ENCODE measurements at places on chromosomes 3 and 15.

GRCh38 chr3:56851966-56852884, 50.5 kb upstream of the ARHGEF3 start:
- DNase-seq = no peak

DNA sequence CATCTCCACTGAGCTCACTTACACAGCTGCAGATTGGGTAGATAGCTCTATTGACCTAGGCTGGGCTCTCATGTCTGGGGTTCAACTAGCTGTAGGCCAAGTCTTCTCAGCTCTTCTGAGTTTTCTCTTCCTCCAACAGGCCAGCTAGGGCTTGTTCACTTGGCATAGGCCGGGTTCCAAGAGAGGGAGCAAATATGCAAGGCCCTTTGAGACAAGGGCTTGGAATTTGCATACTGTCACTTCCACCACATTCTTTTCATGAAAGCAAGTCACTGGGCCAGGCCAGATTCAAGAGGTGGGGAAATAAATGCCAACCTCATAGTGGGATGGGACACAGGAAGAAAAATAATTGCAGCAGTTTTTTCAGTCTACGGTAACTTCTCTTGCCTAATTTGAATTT, 25.2 kb downstream of the PIGB start:
- DNase-seq = no peak

- DNase-seq = no peak
Measured at GRCh38 chr3:63048367-63049326, 173.4 kb upstream of the CADPS start.

- DNase-seq = no peak
Measured at GRCh38 chr3:139653582-139653981, 24.2 kb downstream of the NMNAT3 start.

- DNase-seq = no peak
Measured at GRCh38 chr15:38401106-38401505, 52.8 kb upstream of the FAM98B start.

- DNase-seq = no peak
Measured at GRCh38 chr3:158649791-158650190, 5.5 kb downstream of the GFM1 start.

DNA sequence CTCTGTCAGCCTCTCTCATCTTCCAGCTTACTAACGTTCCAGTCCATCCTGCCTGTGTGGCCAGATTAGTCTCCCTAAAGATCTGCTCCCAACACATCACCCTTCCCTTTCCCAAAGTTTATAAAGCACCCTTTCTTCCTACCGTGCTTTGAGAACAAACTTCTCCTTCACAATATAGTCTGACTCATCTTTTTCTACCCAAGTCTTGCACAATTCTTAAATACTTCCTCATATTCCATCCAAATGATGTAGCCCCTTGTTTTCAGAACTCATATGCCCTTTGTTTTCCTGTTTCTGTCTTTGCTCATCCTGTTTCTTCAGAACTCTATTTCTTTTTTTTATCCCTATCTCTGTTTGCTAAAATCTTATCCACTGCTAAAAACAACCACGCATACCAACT, 326.8 kb downstream of the MFSD1 start:
- DNase-seq = no peak

DNA sequence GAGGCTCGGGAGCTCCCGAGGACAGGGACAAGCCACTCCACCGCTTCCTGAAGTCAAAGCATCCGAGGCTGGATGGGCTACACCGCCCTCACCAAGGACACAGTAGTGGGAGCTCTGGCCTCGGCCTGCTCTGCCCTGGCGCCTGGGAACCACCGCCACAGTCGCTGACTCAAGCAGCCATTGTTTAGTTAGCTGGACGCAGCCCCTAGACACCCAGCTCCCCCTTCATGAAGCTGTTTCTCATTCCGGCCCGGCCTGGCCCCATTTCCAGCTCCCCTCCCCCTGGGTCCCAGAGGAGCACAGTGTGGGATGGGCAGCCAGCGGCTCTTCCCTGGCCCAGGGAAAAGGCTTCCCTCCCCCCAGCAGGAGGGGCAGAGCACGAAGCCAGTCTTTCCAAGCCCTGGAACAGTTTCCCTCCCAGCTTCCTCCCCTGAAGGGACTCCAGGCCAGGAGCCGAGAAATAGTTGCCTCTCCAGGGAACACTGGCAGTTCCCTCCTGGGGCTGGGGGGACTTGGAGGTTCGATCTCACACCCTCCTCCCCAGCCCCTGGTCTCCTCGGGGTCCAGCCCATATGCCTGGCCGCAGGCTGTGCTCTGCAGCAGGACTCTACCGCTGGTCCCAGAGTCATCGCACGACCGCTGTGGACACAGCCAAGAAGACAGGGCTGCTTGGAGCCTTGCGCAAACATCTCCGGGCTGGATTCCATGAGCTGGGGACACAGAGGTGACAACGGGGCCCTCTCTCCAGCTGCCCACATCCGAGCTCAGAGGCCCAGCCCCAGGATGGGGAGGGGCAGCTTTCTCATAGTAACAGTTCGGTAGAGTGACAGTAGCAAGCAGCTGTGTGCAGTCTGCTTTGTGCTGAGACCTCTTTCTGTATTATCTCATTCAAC, 10.0 kb downstream of the PLXND1 start:
- no peak for DNase-seq

DNA sequence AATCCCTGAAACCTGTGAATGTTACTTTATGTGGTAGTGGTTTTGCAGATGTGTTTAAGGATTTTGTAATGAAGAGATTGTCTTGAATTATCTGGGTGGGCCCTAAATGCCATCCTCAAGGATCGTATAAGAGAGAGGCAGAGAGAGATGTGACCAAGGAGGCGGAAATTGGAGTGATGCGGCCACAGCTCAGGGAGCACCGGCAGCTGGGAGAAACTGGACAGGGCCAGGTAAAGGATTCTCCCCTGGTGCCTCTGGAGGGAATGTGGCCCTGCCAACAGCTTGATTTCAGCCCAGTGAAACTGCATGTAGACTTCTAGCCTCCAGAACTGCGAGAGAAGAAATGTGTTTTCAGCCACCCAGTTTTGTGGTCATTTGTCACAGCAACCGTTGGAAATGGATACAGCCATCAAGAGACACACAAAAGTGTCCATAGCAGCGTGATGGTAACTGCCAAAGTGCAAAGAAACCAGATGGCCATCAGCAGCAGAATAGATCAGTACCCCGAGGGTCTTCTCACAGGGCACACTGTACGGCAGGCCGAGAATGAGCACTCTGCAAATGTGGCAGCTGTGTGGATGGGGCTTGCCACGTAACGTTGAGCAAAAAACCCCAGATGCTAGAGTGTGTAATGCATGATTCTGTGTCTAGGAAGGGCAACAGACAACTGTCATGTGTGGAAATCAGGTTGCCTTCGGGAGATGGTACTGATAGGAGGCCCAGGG, 12.2 kb downstream of the APBA2 start:
- DNase-seq = no peak

GRCh38 chr15:66670175-66670574, 31.9 kb upstream of the SMAD6 start:
- DNase-seq = no peak

DNA sequence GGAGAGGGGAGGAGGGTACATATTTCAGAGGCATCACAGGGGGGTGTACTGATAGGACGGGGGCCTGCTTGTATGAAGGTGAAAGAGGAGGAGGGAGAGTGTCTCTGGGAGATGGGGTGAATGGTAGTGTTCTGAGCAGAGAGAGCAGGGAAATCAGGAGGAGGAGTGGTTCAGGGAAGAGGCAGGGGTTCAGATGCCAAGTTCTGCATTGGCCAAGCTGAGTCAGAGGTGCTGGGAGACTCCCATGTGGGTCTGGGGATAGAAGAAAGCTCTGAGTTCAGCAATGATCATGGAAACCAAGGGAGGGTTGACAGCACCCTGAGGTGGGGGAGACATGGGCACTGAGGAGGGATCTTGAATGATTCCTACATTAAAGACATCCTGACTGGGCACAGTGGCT, 3.0 kb downstream of the CYP8B1 start:
- DNase-seq = no peak

- DNase-seq = no peak
Measured at GRCh38 chr3:27108322-27108721, 260.9 kb downstream of the NEK10 start.

DNA sequence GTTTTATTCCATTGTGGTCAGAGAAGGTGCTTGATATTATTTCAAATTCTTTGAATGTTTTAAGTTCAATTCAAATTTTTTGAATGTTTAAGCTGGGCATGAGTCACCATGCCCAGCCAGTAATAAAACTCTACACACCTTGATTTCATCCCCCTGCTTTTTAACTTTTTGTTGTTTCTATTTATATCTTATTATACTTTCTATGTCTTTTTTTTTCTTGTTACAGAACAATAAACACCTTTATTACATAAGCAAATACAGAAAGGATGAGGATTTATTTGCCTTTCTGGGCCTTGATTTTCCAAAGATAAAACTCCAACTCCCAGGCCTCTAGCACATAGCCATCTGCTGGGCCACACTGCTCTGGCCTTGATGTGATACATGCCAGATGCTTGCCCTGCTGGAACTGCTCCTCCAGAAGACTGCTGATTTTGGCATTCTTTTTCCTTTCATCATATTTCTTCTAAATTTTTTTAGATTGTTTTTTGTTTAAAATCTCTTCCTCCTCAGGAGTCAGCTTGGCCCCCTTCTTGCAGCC, 14.0 kb downstream of the DNAH12 start:
- DNase-seq = no peak

DNA sequence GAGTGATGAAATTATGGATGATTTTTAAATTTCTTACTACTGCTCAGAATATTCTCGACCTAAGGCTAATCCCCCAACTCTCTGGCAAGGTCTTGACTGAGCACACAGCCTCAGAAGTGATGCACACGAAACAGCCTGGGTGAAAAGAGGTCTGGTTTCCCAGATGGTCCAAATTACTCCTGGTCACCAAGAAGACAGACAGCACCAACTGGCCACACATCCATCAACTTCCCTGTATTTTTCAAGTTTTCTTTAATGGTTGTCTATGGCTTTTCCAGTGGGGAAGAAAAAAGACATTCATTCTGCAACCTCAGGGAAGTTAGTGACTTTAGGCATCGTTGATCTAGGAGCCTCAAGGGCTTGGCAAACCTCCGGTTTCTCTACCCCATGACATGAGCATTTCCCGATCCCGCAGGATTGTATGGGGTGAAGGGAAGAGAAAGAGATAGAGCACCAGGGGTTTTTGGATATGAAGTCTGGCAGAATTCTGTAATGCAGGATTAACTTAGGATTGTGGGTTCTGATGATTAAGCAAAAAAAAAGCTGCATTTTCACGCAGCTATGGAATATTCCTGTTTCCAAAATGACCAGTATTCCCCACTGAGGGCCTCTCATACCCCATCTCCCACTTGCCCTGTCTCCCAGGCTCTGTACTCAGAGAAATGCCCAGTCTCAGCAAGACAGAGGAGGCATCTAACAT, 62.2 kb downstream of the UMPS start:
- no peak for DNase-seq

DNA sequence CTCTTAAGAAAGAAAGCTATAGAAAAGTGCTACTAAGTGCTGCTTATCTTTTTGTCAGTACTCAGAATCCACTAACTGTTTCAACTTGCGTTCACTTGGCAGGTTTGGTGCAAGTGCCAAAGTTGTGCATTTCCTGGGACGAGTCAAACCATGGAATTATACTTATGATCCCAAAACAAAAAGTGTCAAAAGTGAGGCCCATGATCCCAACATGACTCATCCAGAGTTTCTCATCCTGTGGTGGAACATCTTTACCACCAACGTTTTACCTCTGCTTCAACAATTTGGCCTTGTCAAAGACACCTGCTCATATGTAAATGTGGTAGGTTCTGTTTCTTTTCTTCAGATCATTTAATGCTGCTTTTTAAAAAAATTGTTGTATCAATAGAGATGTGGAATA, 32.6 kb downstream of the GYG1 start:
- no peak for DNase-seq

GRCh38 chr3:151412989-151413388, 28.4 kb upstream of the P2RY12 start:
- DNase-seq = no peak

DNA sequence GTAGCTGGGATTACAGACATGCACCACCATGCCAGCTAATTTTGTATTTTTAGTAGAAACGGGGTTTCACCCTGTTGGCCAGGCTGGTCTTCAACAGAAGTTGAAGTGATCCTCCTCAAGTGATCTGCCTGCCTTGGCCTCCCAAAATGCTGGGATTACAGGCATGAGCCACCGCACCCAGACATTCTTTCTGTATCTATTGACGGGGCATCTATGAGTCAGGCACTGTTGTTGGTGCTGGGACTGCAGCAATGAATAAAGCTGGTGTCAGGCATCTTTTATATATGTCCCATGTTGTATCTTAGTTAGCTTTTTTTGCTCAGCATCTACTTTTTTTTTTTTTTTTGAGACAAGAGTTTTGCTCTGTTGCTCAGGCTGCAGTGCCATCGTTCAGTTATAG, 47.6 kb upstream of the ULK4 start:
- DNase-seq = no peak

DNA sequence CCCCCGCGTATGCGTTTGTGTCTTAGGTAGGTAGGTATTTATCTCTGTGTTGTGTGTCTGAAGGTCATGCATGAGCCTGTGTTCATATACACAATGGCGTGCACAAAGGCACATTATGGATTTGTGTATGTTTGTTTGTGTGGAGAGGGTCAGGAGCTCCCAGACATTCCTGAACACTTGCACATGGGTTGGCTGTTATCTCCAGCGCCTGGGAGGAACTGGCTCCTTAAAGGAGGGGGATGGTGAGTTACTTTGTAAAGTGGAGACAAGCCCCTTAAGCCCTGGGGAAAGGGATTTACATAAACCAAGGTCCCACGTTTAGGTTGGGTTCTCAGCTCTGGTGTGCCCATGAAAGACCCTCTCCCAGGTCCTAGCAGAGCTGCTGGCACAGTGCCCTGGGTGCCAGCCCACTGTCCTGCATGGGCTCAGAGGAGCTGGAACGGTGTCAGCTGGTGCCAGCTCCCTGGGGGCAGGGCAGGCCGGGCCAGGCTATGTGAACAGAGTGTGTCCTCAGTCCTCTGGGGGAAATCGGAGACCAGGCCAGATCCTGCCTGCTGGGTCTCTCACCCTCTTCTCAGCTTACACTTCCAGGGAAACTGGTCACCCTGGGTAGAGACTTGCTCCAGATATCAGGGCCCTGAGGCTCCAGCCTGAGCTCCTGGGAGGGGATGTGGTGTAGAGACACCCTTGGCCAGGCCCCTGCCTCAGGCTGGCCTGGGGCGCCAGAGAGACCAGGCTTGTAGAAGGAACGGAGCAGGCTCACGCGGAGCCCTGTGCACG, 25.1 kb downstream of the SNX33 start:
- DNase-seq = no peak

- no peak for DNase-seq
Measured at GRCh38 chr15:77495838-77496596, 75.3 kb downstream of the HMG20A start.

DNA sequence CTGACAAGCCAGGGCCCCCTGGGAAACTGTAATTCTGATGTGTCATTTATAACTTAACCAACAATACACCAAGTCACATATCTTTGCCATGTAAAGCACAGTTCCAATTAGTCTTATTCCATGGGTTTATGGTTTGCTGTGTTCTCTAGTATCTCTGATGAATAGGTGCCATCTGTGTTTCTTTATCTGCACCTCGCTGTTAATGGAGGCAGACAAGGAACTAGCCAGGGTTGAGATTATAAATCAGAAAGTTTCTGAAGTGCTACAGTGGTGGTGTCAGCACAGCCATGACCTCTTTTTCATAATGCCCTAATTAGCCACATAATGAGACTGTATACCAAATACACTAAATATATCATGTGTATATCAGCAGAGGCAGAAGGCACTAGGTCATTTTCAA, 866.4 kb downstream of the PLOD2 start:
- DNase-seq = no peak

Data from activated CD4-positive, alpha-beta T cell treated with anti-CD3 and anti-CD28 coated beads for 4 hours (primary cell).